Kidney glomerular epithelial cell (primary cell): ENCODE measurements at places on chromosomes 4 and X.

GRCh38 chr4:75698963-75699228, 25.5 kb upstream of the USO1 start:
- no peak for DNase-seq

- DNase-seq, result no peak
Measured at GRCh38 chr4:22688236-22688635, 4.5 kb upstream of the GBA3 start.

- peak; percentile 70 for DNase-seq
Measured at GRCh38 chr4:184329659-184330400, 112.2 kb upstream of the ENPP6 start.

GRCh38 chr4:107379054-107379869, 340.8 kb downstream of the PAPSS1 start:
- DNase-seq, result peak; percentile 31

DNA sequence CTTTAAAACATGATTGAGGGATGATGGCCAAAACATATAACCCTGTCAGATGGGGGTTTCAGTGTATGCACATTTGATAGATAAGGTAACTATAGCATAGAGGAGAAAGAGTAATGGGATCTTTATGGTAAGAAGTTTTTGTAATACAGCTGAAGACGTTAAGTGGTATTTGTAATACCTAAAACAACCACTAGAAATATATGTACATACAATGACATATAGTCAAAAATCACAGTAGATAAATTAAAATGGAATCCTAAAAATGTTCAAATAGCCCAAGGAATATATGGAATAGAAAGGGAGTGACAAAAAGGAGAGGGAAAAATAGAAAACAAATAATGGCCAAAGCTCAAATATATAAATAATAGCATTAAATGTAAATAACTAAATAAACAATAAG, 371.3 kb upstream of the FSTL5 start:
- no peak for DNase-seq

GRCh38 chrX:74420196-74421035, 877 bp upstream of the SLC16A2 start:
- DNase-seq, result peak; percentile 11

DNA sequence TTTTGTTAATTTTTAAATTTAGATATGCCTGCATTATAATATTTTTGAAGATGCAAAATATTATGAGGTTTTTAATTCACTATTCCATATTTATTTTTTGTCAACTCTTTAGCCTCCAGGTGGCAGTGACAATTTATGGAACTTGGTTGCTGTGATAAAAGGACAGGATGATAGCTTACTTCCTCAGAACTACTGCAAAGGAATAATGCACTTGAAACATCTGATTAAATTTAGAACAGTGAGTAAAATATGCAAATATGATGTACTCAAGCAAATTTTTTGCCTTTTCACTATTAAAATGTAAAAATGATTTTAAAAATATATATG, 45.1 kb downstream of the SPATA4 start:
- peak; percentile 15 for DNase-seq
